NCI-H1436 treated with DMSO at 0.1 percent for 48 hours (cell line): ENCODE measurements at places on chromosomes 2 and 18.

- no peak for DNase-seq
These were observed 66.2 kb downstream of the CD28 start for GRCh38 chr2:203772456-203773165.

- no peak for DNase-seq
These were observed 961 bp downstream of the GPR55 start for GRCh38 chr2:230924092-230924469.

DNA sequence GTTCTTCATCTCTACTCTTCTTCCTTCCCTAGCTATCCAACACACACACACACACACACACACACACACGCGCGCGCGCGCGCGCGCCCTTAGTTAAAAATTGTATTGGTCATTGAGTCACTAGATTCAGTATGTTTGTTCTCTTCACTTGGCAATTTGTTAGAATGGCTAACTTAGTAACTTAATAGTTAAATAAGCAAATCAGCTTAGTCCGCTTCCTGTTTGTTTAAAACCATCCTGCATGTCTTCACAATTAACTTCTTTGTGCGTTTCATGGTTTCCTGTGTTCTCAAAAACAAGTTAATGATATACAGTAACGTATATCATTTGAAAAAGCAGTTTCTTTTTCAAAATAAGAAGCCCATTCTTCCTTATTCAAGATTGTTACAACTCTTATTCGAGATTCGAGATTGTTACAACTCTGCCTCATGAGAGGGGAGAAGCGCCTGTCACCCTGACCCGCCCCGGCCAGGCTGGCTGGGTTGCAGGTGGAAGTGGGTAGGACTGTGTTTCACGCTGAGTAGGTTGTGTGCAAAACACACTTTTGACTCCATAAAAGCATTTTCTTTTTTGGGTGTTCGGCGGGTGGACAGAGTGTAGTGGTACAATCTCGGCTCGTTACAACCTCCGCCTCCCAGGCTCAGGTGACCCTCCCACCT lies 9.5 kb upstream of the CNNM3 start:
- no peak for DNase-seq

DNA sequence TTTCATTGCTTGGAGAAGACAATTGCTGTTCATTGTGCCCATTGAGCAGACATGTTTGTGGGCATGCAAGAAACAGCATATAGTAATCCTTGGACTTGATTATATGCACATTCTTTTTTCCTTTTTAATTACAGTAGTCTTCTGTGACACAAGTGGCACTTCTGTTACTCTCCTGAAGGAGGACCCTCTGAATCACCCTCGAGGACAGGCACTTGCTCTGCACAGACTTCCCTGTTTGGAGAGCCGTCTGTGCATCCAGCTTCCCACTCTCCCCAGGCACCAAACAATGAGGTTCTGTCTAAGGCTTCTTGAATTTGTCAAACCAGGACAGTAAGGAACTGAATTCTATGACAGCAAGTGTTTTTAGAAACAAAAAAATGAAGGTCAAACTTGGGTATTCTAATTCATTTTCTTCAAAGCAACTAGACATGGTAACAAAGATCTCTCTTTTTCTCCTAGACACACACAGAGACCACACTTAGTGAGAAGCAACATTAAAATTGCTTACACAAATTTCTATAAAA lies 844.6 kb upstream of the ID2 start:
- no peak for DNase-seq

GRCh38 chr2:38905251-38905650 lies 15.6 kb downstream of the ARHGEF33 start:
- DNase-seq = no peak

- no peak for DNase-seq
These were observed 353.1 kb downstream of the EIPR1 start for GRCh38 chr2:3024401-3024935.

DNA sequence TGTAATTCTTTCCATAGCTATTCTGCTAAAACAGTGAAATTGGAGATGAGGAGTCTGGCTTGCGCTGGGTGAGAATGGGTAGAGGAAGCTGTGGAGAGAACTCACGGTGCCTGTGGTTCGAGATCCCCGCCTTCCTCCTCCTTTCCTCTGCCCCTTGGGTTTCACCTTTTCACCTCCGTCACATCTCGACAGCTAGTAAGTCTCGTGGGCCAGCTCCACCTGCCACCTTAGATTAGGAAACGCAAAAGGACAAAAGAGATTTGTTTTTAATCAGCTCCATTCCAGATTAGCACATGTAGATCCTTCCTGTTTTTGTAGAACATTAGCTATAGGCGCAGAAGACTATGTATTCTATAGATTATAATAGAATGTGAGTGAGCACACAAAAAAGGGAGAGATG lies 20.6 kb downstream of the TRIB2 start:
- DNase-seq = no peak

GRCh38 chr2:37283207-37283606 lies 41.4 kb downstream of the PRKD3 start:
- no peak for DNase-seq

DNA sequence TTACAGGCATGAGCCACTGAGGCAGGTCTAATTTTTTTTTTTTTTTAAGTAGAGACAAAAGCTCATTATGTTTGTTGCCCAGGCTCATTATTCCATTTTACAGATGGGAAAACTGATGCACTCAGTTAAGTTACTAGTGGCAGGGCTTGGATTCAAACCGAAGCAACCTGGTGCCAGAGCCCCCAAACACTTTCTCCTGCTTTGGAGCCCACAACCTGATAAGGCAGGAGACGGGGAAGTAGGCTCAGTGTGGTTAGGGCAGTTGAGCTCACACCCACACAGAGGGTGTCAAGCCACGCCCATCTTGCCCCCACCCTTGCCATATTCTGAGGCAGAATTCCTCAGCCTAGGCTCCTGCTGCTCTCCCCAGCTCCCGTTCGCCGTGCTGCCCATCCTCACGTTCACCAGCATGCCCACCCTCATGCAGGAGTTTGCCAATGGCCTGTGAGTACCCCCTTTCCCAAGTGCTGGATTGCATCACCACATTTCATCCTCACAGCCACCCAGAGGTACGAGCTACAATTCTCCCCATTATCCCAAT lies 5.8 kb upstream of the CTDSP1 start:
- no peak for DNase-seq

- no peak for DNase-seq
These were observed 681.0 kb downstream of the KCNJ3 start for GRCh38 chr2:155379494-155379893.

DNA sequence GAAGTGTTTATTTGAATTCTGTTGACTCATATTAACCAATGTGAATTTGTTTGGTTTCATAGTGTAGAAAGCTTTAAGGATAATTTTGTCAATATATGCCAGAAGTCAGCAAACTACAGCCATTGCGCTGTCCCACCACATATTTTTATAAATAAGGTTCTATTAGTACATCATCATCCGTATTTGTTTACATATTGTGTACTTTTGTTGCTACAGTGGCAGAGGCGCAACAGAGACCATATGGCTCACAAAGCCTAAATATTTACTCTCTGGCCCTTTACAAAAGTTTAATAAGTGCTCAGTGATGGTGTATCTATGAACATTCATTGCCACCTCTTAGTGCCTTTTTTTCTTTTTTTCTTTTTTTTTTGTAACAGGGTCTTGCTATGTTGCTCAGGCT lies 6.4 kb downstream of the ERLEC1 start:
- no peak for DNase-seq

- no peak for DNase-seq
These were observed 51.6 kb upstream of the ATG16L1 start for GRCh38 chr2:233199870-233200269.
